ENCODE measurements at places on chromosomes 4 and X. TPM values are rescaled to one million over a fixed set of nuclear protein-coding genes. Genes with fewer than 3 reads are reported as not detected.

POU3F4 gene
- total RNA-seq: not detected

DMRTC1B gene
- total RNA-seq: not detected

BANK1 gene
- total RNA-seq: not detected

FGB gene
- 0.86 TPM for total RNA-seq

MAGEE2 gene
- not detected for total RNA-seq

SYN1 gene
- 0.18 TPM for total RNA-seq

MAGEC2 gene
- not detected for total RNA-seq

SSX2B gene
- not detected for total RNA-seq

AMBN gene
- total RNA-seq: not detected

CXorf65 gene
- total RNA-seq: not detected

VSIG4 gene
- not detected for total RNA-seq

Data from myometrial cell (primary cell).